ENCODE measurements at places on chromosomes 6 and 20. TPM values are rescaled to one million over a fixed set of nuclear protein-coding genes. Genes with fewer than 3 reads are reported as not detected.

NFATC2 gene
- 3.3 TPM for total RNA-seq

L3MBTL1 gene
- 3.4 TPM for total RNA-seq

RSPO4 gene
- total RNA-seq: not detected

TCF19 gene
- total RNA-seq: 8.8 TPM

ZSCAN31 gene
- 10.2 TPM for total RNA-seq
